ENCODE measurements at places on chromosomes 5 and 9.

GRCh38 chr5:81371354-81371876, 22.5 kb downstream of the ACOT12 start:
- no peak for DNase-seq

- DNase-seq = no peak
These were observed 690.1 kb downstream of the CDH18 start for GRCh38 chr5:19297934-19298333.

- no peak for DNase-seq
These were observed 43.9 kb downstream of the BARX1 start for GRCh38 chr9:93911136-93911745.

DNA sequence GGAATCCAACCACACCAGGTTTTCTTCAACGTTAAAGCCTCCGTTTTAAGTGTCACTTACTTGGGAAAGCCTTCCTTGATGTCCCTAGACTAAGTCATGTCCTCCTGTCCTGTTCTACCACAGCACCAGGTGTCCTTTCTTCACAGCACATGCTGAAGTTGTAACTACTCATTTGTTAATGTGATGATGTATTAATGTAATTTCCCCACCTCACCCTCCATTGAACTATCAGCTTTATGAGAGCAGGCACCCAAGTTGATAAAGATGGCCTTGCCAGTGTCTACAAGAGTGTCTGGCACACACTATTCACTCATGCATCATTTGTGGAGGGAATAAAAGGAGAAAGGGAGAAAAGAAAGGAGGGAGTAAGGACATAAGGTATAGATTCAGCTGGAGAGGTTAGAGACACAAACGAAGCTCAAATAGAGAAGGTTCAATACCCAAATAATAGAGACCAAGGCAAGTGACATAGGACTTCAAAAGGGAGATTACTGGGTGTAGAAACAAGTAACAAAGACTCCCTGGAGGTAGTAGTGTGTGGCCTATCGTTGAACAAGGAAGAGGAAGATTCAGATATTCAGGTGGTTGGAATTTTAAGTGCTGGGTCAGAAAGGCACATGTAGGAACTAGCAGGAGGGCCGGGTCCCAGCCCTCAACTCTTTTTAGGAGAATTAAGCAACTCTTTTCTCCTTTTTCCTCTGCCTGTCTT, 6.6 kb downstream of the ITK start:
- DNase-seq = no peak

GRCh38 chr5:1204693-1205242, 3.4 kb downstream of the SLC6A19 start:
- DNase-seq = no peak

- DNase-seq = no peak
These were observed 29.4 kb upstream of the SPATA31D4 start for GRCh38 chr9:81898851-81899250.

DNA sequence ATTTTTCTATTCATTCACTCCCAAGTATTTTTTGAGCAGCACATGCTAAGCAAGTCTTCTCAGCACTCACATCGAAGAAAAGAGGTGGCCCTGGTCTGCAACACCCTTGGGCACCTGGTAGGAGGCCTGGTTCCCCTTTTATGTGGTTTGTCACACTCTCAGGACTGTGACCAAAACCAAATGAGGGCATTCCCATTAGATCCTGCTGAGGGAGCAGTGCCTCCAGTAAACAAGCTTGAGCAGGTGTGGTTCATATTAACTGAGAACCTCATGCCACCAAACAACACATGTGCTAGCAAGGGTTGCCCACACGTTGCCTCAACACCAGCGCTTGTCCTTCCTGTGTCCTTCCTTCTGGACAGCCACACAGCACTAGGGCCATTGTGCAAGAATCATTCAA, 26.9 kb upstream of the SYK start:
- no peak for DNase-seq

DNA sequence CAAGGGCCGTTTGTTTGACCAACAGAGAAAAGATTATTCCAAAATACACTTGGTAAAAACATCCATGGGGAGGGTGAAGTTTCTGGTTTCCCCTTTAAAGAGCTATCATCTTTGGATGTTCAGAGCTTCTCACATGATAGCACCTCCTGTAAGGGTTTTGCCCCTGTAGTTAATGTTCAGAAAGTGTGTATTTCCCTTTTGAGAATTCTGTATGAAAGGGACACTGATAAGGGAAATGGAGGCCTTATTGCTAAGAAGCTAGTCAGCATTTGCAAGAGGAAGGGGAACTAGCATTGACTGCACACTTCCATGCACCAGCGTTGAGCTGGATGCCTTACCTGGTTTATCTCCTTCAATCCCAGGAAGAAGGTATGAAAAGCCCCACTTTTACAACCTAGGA, 31.5 kb upstream of the C5orf58 start:
- no peak for DNase-seq

- DNase-seq = no peak
These were observed 37.7 kb upstream of the CSNK1G3 start for GRCh38 chr5:123474228-123474627.

GRCh38 chr9:126081746-126082145, 244.9 kb upstream of the MVB12B start:
- DNase-seq = no peak

DNA sequence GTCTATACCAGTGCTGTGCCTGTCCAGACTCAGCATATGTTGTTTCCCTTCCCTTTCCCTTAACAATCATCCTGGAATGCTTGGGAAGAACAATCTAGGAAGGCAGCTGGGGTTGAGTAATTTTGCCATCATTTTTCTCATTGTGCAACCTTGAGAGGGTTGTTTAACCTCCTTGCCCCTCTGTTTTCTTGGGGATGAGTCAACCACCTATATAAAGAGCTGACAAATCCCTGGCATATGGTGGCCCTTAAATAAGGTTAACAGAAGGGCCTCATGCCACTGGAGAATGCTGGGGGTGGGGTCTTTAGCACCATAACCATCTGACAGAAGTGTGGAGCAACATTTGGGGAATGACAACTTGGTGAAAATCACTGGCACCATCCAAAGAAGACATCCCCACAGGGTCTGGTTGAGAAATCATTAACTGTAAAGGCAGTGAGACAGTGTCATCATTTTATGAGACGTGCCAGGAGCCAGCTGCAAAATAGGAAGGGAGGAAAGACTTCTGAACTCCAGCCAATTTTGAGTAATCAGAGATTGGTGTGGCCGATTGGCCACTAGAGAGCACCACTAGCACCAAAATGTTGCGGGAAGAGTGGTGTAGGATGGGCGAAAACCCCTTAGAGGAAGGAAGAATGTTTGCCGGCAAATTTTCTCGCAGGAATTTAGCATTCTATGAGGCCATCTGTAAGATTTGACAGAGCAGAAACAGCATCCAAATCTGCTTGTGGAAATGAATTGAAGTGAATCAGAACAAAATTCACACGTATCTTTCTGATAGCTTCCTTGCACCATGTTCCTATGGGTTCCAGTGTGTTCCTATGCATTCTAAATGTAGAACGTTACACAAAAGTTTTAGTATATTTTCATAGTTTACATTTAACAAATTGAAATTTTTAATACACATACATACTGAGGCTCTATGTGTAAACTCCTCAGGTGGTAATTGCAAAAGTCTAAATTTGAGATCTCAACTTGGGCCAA, 113.8 kb downstream of the MSX2 start:
- no peak for DNase-seq

DNA sequence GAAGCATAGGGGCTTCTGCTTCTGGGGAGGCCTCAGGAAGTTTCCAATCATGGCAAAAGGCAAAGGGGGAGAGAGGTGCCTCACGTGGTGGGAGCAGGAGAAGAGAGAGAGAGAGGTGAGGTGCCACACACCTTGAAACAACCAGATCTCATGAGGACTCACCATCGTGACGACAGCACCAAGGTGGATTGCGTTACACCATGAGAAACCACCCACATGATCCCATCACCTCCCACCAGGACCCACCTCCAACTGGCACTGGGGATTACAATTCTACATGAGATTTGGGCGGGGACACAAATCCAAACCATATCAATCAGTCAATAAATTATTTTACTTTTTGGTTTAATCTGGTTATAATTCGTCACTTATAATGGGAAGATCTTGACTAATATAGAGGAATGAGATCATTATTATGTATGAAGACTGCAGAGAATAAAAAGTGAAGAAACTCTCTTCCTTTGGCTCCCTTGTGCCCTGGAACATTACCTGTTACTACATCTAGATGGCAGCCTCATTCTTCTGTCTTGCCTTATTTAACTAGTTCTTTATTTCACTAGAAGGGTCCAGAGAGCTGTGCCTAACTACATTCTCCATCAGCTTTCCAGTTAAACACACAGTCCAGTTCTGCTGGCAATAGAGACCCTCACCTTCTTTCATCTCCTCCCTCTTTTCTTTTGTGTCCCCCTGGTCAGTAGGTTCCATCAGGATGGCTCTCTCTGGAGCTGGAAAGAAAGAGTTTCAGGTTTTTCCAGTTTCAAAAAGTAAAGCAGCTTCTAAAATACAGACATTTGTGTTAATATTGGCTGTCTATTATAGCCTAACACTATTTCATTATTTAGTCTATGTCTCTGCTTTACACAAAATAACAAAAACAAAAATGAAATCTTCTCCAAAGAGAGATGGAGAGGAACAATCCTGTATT, 21.7 kb upstream of the SPINK7 start:
- no peak for DNase-seq

GRCh38 chr5:143311428-143311827, 92.1 kb downstream of the NR3C1 start:
- no peak for DNase-seq

- DNase-seq = no peak
These were observed 77.5 kb upstream of the PANK3 start for GRCh38 chr5:168656633-168657032.

- no peak for DNase-seq
These were observed 93.6 kb upstream of the TNC start for GRCh38 chr9:115211413-115212124.

GRCh38 chr5:124745928-124746915, at the start of gene ZNF608:
Gene ZNF608 (minus strand): TSS chr5:124746639. CDS start chr5:124744989, 1,650 bp downstream.
- no peak for DNase-seq

- DNase-seq = no peak
These were observed 15.8 kb upstream of the TTC23L start for GRCh38 chr5:34822956-34823715.

DNA sequence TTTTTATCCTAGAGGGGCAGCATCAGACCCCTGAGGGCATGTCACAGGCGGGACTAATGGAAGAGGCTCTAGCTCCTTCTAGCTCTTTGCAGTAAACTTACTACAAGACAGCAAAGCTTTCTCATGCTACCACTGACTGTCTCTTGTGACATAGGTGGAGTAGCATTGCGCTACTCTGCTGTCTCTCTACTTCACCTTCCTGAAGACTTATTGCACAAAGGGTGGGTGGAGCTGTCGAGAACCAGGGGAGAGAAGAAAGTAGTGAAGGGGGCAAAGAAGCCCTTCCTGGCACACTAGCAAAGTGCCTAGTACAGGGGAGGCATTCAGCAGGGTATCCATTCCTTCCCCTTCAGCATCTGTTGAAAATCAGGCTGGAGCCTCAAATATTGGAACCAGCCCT, 36.1 kb upstream of the NEK6 start:
- DNase-seq = no peak

DNA sequence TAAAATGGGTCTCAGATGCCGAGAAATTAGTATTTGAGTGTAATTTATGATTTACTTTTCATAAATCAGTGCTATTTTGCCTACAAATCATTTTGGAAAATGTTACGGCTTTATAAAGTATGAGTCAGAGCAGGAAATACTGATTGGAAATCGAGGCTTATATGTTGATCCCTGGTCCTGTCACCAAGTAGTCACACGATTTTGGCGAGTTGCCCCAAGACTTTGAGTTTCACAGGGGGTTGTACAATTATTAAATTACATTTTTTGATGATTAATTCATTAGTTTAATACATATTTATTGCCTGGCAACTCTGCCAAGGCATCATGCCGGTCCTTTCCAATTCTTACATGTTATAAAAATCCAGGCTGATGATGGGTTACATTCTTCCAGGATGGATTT, 443.9 kb upstream of the KLF4 start:
- DNase-seq = no peak

DNA sequence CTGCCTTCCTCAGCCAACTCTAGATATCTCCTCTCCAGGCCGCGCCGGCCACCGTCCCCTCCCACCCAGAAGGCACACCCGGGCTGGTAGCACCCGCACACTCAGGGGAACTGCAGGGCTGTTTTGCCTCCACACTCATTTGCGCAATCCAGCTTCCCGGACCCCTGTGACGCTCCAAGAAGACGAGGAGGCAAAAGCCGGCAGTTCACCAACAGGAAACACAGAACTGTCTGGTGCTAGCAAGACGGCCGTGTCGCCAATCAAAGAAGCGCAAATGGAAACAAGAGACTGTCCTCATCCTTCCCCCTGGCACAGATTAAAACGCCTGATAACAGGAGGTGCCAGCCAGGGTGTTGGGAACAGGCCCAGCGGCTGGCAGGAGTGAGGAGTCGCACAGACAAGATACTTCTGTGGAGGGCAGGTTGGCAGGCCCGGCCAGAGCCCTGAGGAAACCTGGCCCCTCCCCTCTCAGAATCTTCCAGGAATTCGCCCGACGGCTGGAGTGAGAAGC, 7.8 kb downstream of the AGPAT2 start:
- no peak for DNase-seq

- DNase-seq = no peak
These were observed 11.1 kb upstream of the SLCO4C1 start for GRCh38 chr5:102307232-102307631.

DNA sequence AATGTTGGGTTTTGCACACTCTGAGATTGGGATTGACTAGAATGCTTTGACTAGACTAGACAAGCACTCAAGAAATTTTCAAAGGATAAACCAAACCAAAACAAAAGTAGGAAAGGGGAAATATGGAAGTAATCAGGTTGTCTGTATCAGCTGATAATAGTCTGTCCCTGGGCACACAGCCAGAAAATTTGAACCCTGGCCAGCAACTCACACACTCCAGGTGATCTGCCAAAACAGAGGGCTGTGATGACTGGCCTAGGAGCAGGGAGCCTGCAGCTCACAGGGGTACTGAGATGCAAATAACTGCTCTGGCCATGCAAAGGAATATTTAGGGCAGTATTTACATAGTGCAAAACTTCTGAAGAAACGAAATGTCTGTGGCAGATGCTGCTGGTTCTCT, 112.3 kb upstream of the SMIM23 start:
- peak; percentile 44 for DNase-seq

DNA sequence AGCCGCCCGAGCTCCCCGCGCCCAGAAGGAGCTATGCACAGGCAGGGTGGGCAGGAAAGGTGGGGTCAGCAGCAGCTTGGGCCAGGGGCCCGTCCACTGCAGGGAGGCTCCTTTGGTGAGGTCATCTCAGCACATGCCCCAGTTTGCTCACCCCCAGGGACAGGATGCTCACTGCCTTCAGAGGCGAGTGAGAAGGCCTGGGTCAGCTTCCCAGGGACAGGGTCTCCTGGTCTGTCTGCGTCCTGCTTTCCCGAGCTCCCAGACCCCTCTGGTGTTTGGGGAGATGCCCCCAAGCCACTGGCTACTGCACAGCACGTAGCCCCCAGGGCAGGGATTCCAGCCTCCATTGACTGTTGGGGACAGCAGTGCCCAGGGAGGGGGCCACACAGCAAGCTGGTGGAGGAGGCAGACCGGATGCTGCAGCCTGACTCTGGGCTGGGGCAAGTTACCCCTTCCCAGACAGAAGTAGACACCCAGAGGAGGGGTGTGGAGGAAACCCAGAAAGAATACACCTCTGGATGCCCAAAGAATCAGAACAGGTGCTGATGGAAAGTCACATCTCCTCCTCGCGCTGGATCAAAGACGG, 581 bp upstream of the SARDH start:
- DNase-seq = no peak

- no peak for DNase-seq
These were observed 177.2 kb downstream of the GADD45G start for GRCh38 chr9:89781838-89782540.

Data from vagina (tissue), 2 donors.